ENCODE measurements at places on chromosomes 5 and 9. TPM values are rescaled to one million over a fixed set of nuclear protein-coding genes. Genes with fewer than 3 reads are reported as not detected.

DNA sequence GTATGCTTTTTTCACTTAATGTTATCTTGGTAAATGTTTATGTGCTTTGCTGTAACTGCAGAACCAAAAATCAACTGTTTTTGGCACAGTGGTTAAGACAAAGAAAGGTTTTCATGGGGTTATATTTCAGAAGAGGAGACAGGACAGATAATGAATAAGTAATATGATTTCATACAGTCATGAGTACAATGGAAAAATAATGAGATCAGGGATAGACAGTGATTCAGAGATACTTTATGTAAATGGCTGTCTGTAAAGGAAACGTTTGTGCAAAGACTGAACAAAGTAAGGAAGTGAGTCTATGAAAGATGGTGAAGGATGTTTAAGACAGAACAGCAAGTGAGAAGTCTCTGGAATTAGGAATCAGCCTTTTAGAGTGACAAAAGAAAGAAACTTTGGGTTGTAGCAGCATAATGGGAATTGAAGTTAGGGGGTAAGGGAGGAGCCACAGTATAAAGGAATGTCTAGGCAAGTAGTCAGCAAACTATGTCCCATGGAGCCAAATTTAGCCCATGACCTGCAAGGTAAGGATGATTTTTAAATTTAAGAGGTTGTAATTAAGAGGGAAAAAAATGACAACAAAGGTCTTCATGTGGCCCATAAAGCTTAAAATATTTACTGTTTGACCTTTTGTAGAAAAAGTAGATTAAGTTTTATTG is 55.0 kb downstream of the TNPO1 start:
- no peak for DNase-seq

- no peak for DNase-seq
Measured at GRCh38 chr5:87403409-87403808, 9.3 kb downstream of the CCNH start.

JMY gene
- 3.6 TPM for total RNA-seq

DNA sequence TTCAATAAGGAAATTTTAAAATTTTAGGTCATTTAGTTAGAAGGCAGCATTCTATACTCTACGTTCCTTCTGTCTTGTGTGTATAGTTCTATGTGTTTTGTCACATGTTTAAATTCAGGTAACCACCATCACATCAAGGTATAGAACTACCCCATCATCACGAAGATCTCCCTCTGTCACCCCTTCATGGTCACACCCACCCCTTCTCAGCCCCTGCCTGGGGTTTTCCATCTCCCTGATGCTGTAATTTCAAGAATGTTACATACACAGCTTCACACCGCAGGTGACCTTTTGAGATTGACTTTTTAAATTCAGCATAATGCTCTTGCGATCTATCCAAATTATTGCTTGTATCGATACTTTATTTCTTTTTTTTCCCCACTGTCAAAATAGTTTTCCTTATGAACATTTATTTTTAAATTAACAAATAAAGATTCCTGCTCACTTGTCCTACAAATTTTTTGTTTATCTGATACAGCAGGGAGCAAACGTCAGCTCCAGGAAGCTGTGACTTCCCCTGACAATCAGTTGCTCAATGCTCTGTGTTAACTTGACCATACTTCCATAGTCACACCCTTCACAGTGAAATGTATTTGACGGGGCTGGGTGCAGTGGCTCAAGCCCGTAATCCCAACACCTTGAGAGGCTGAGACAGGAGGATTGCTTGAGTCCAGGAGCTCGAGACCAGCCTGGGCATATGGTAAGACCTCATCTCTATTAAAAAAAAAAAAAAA is 10.2 kb downstream of the BTNL8 start:
- DNase-seq = no peak

GRCh38 chr5:54764102-54765090 is 221.0 kb downstream of the ESM1 start:
- no peak for DNase-seq

DNA sequence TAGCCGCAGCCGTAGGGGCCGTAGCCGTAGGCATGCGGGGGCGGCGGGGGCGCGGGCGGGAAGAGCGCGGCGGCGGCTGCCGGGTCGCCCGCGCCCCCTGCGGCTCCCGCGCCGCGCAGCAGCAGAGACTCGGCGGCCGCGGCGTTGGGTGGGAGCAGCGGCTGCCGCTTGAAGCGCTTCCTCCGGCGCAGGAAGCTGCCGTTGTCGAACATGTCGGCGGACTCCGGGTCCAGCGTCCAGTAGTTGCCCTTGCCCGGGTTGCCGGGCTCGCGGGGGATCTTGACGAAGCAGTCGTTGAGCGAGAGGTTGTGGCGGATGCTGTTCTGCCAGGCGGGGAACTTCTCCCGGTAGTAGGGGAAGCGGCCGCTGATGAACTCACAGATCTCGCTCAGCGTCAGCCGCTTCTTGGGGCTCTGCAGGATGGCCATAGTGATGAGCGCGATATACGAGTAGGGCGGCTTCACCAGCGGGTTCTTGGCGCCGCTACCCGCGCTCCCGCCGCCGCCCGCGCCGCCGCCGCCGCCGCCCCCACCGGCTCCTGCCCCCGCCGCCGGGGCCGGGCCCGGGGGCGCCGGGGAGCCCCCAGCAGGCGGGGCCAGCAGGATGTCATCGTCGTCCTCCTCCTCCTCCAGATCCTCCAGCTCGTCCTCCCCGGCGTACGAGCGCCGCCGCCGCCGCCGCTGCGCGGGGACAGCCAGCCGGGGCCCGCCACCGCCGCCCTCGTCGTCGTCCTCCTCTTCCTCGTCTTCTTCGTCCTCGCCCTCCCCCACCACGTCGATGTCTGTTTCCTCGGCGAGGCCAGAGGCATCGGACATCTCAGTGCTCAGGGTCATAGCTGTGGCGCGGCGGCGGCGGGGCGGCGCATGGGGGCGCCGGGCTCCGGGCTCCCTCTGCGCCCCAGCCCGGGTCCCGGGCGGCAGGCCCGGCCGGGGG is 781 bp downstream of the FOXD1 start:
- no peak for DNase-seq

FOXD4 gene
- not detected for total RNA-seq

GRCh38 chr5:148808864-148809642 is 17.4 kb upstream of the ADRB2 start:
- DNase-seq = no peak

DNA sequence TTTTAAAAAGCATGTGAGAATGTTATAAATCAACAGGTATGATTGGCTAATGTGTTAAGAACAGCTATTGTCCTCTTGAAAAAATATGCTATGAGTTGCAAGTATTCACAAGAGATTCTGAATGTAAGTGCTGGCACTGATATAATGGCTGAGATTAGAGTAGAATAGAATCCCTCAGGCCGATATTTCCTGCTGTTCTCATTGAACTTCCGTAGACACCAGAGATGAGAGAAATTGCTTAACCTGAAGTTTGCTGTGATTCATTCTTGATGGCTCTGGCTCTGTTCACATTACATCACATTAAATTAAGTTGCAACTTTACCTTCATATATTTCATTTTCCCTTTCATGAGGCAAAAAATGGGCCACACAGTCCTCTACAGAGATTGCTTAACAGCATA is 114.5 kb downstream of the BAAT start:
- no peak for DNase-seq

- no peak for DNase-seq
Measured at GRCh38 chr5:50967009-50967562, 300.6 kb downstream of the PARP8 start.

- no peak for DNase-seq
Measured at GRCh38 chr5:169545762-169546161, 37.8 kb upstream of the SPDL1 start.
